Right forelimb (tissue), 1 donor: ENCODE measurements at places on chromosomes 5 and 9.

GRCh38 chr5:149780043-149780737, 50.1 kb downstream of the PPARGC1B start:
- no peak for DNase-seq

DNA sequence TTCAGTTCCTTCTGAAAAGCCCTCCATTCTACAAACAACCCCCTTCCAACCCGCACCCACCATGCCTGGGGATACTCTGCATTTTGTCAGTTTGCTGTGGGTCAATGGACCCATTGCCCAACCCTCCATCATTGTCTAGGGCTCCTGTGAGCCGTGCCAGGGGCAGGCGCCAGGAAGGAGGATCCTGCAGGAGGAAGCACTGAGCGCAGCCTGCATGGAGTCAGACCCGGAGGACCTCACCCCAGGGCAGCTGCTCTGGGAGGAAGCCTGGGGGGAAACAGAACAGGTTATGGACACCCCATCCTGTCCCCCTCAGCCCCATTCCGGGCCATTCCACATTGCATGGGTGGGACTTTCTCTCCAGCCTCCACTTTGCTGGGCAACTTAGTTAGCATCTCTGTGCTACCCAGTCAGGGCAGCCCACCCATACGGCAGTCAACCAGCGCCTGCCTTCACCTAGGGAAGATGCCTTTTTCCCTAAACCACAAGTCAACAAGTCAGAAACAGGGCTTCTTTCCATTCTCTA, 48.6 kb upstream of the VDAC1 start:
- DNase-seq = no peak

DNA sequence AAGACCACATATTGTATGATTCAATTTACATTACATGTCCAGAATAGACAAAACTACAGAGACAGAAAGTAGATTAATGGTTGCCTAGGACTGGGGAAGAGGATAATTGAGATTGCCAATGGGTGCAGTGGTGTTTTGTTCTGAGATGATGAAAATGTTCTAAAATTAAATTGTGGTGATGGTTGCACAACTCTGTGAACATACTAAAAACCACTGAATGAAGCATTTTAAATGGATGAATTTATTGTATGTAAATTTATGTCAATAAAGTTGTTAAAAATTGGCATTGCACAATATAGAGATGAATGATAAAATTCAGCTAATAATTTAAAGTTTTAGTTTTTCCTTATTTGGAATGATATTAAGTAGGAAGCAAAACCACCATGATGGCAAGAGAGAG, 109.5 kb upstream of the NR4A3 start:
- no peak for DNase-seq

GRCh38 chr5:56320686-56321085, 87.6 kb upstream of the ANKRD55 start:
- DNase-seq = no peak

DNA sequence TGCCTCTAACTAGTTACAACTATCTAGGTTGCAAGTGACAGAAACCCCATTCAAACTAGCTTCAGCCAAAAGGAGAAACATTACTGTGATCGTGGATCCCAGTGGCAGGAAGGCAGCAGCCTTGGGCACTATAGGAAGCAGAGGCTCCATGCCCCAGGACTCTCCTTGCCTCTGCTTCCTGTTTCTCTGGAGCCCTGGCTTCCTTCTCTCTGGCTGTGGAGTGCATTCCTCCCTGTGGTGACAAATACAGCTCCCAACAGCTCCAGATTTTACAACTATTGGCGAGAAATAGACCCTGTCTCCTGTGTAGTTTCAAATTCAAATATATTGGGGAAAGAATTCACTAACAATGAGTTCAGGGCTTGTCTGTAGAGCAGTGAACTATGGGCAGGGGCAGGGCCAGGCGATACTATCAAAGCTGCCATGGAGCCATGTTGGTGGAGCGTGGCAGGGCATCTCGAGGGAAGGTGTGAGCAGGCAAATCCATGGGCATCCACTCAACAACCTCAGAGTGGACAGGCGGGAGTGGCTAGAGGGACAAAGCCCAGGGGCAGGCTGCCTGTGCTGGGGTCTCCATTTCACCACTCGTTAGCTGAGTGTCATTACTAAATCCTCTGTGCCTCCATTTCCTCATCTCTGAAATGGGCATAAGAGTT, 189.5 kb downstream of the ERCC6L2 start:
- DNase-seq = no peak

DNA sequence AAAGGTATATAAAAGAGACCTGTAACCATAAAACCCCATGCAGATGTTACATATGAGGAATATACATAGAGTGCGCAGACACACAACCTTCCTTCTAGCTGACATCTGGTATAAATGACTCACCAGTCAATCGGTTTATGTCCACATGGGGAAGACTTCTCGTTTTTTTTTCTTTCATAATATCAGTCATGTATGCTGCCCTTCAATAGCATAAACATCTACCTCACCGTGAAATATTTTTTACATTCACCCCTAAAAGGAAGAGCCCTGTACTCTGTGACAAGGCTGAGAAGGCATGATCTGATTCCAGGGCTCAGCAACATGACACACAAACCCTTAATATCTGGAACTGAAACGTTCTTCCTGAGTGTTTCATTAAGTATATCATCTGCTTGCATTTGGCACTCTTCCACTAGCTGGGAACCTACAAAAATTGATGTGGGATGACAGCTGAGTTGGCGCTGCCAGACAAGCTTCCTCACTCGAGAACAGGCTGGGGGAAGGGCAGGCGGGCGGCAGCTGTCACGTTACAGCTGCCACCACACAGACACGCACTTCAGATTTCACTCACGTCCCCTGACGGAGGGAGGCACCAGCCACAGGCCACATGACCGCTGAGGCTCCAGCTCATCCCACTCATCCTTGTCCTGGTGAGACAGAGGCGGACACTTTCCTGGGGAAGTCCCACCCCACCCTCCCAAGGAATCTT, 74.2 kb downstream of the SHB start:
- DNase-seq = peak; percentile 78

DNA sequence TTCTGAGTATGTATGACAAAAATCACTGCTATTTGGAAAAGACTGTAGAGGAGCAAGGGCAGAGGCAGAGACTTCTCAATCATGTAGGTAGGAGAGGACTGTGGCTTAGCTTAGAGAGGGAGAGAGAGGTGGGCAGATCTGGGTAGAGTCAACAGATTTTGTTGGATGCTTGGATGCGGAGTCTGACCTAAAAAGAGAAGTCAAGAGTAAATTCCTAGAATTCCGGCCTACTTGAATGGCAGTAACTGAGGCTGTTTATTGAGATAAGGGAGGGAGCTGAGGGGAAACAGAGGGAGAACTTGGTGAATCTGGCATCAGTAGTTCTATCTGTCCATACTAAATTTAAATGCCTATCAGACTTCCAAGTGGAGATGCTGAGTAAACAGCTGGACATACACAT, 2.4 kb downstream of the TICAM2 start:
- no peak for DNase-seq

DNA sequence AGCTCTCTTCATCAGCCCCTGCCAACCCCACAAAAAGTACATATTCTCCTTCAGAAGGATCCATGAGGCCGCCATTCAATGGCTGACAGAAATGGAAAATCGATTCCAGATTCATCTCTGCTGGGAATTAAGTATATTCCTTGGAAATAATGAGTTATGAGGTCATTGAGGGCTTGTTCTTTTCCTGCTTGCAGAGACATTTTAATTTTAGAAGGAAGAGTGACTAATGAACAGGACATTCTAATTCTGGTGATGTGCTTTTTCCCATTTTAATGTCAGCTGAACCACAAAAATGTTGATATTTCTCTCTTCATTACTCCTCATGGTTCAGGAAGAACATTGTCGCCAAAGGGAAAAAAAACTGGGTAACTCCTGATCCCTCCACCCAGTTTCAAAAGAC, 314.0 kb downstream of the PIK3R1 start:
- no peak for DNase-seq

DNA sequence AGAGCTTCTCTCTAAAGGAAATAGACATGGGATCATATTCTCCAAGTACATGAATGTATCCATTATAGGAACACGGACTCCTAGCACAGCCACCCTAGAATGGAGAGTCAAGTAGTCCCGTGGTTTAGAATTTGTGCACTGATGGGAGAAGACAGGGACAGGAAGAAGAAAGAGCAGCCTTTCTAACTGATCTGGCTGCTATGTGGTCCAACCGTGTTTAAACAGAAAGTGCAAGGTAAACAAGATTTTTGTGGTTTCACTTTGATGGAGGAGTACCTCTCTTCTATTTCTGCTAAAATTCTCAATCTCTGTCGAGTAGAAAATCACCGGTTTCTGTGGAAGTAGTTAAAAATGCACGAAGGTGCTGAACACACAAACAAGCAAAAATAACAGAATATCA, 171.3 kb downstream of the ST8SIA4 start:
- DNase-seq = no peak

DNA sequence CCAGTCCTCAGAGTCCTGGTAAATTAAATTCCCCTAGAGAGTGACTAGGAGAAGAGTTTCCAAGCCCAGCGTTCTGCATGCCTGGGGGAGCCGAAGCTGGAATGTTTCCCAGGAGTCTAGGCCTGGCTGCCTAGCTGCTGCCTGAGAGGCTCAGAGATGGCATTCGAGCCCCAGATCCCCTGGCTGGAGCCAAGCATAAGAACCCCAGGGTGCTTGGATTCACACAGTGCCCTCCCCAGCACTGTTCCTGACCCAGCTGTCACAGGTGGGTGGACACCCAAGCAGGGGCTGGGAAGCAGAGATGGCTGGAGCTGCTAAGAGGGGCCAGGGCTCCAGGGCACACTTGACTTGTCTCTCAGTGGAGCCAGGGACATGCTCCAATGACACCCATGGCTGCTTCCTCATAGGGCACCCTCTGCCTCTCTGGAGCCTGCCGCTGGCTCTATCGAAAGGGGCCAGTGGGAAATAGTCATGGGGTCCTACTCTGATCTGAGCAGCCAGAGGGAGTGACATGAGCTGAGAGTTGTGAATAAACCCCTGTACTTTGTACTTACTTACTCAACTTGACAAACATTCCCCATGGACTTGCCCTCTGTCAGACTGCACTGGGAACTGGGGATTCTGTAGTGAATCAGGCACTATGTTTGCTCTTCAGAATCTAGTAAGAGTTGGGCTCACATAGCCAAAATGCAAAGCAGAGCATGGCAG, 62.6 kb upstream of the XPA start:
- DNase-seq = no peak

DNA sequence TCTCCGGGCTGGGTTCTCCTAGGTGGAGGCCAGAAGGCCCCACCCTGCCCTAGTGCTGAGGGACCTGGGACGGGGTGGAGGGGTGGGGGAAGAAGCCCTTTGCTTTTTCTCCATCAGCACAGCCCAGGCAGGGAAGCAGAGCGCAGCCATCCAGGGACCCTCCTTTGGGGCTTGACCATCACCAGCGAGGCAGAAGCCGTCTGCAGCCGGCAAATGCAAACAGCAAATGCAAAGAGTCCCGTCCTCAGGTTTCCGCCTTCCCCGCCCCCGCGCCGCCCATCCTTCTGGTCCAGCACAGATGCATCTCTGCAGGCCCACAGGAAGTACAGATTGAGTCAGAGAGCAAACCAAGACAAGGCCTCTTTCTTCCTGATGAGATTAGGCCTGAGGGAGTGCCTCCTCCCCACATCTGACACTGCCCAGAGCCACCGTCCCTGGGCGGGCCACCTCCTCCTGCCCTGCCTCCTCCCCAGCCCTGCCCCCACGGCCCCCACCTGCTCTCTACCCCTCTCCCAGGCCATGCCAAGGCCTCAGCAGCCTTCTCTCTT, 23.4 kb downstream of the CORO2A start:
- DNase-seq = no peak

DNA sequence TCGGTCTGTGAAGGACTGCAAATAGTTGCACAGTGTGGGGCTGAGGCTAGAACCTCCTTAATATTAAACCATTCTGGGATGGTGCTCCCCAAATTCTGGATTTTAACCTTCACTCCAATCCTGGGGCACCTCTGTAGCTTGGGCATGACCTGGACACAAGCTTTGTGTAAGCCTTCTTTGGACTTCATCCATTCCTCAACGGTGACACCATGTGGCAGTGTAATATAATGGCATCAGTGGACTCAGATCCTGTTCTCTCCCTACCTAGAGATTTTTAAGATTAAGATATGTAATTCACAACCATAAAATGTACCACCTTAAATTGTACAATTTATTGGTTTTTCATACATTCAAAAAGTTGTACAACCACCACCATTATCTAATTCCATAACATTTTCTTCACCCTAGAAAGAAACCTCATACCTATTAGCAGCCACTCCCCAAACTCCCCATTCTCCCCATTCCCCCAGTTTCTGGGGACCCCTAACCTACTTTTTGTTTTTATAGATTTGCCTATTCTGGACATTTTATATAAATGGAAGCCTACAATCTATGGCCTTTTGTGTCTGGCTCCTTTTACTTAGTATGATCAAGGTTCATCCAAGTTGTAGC, 4.8 kb upstream of the PLGRKT start:
- DNase-seq = no peak

DNA sequence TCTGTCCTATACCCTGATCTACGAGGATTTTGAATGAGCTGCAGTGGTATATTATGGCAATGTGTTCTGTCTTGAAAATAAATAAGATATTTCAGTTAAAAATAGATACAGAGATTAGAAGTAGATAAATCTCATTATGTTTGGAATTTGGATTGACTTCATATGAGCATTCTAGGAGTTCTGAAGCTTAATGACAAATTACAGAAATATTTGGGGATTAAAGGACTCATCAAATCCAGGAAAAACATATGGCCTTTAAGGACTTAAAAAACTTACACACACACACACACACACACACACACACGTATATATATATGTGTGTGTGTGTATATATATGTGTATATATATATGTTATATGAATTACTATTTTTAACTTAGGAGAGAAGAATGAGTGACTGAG, 446.9 kb upstream of the CD180 start:
- DNase-seq = no peak

DNA sequence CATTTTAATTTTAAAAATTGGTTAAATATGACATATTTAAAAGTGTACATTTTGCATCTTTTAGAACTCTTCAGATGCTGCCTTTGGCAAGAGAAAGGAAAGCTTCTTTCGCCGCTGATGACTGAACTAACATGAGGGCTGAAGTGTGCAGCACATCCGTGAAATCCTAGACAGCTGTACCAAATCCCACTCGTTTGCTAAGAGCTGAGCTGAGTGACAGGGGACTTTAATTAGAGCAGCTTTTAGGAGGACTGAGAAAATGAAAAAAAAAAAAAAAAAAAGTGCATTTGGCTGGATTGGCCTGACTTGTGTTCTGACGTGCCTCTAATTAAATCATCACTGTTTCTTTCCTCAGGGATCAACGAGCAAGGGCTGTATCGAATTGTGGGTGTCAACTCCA, 271.3 kb downstream of the ARHGAP26 start:
- no peak for DNase-seq

GRCh38 chr5:101943784-101944183, 352.3 kb downstream of the SLCO4C1 start:
- DNase-seq = no peak

DNA sequence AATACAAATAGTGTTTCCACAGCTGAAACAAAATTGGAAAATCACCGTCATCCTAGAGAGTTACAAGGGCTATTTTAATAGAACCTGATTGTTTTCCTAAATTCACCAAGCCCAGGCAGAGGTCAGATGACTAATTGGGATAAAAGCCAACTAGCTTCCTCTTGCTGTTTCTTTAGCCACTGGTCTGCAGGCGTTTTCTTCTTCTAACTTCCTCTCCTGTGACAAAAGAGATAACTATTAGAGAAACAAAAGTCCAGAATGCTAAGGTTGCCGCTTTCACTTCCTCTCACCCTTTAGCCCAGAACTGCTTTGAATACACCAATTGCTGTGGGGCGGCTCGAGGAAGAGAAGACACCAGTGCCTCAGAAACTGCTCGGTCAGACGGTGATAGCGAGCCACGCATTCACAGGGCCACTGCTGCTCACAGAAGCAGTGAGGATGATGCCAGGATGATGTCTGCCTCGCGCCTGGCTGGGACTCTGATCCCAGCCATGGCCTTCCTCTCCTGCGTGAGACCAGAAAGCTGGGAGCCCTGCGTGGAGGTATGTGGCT, at the start of gene TLR4:
Gene TLR4 (plus strand): TSS at position 380 of the 552 bp plus-strand sequence. CDS start 70 bp downstream, at position 450.
- no peak for DNase-seq
